Stimulated activated CD4-positive, alpha-beta T cell treated with anti-CD3 and anti-CD28 coated beads, Interleukin-15, amount 100 ng/mL, for 48 hours (primary cell): ENCODE measurements at places on chromosomes 2 and 18.

DNA sequence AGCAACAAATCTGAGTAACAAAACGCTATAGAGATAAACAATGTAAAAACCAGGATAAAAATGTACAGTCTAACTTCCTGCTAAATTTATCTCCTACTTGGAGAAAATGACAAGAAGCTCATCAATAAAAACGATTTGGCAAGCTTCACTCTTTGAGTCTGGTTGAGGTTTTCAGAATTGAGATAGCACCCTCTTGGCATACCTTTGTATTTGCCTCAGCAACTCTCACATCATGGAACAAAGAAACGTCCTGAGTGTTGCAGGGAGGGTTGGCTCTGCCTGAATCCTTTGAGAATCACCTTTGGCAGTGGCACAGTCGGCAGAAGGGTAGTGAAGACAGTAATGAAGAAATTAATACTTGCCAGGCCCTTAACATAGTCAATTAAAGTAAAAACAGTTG is 430.6 kb downstream of the GRB14 start:
- no peak for DNase-seq

DNA sequence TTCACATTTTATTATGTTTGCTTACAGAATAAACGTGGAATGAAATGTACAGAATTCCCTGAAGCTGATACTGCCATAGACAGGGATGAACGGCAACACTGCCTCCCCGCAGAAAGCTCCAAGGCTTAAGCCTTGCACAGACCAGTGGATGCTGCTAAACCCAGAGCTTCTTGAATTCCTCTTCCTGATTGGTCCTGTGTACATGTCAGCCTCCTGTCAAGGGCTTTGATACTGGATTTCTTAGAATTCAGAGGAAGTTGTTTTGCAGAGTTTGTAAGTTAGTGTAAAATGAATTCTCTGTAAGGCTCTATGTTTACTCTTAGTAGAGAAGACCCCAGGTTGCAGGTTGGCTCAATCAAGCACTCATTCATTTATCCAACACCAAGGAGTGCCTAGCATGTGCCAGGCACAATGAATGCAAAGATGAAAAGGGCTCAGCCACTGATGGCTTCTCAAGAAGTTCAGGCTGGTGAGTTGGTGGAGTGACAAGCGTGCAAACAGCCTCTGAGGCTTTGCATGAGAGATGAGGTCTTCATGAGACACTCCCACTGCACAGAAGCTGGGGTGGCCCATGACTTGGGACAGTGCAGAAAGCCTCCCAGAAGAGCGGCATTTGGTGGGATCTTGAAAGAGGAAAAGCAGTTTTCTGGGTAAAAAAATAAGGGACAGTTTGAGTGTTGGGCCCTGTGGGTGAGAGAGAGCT is 50.4 kb downstream of the ACKR3 start:
- no peak for DNase-seq

DNA sequence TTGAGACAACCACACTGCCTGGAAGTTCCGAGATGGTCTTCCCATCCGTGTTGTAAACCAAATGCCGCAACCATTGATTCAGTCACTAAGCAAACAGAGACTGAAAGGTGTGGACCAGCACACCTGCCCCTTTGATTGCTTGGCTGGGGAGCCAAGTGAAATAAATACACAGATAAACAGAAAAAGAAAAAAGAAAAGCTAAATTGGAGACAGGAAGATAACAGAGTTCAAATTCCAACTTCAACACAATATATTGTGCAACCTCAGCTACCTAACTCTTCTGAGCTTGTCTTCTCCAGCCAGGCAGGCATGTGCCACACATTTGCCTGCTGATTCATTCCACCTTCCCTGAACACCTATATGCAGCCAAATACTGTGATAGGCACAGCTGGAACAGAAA is 110.9 kb downstream of the PID1 start:
- no peak for DNase-seq

- no peak for DNase-seq
These were observed 20.2 kb upstream of the ST3GAL5 start for GRCh38 chr2:85909005-85909404.

GRCh38 chr2:120265006-120265405 is 12.4 kb downstream of the RALB start:
- DNase-seq = no peak

DNA sequence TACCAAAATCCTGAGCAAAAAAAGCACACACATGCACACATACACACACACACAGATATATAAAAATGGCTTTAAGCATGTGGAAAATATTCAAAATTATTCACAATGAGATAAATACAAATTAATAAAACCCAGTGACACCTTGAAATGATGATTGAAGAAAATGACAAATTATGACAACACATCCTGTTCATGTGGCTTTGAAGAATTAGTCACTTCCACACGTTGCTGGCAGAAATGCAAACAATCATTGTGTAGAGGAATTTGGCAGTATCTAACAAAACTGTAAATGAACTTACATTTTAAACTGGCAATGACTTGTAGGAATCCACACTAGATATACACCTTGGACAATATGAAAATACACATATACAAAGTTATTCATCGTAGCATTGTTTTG is 95.8 kb upstream of the RGPD4 start:
- DNase-seq = no peak

DNA sequence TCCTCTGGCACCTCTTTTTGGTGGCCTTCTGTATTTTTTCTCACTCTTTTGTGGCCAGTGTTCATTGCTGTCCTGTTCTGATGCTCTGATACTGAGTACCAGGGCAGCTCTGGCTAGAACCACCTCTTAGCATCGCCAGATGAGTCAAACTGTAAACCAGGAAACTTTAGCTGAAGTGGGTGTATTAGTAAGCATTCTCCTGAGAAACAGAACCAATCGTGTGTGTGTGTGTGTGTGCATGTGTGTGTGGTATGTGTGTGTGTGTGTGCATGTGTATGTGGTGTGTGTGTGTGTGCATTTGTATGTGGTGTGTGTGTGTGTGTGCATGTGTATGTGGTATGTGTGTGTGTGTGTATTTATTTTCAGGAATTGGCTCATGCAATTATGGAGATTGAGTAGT is 166.3 kb upstream of the SKOR2 start:
- no peak for DNase-seq

- DNase-seq = peak; percentile 47
These were observed 24.7 kb upstream of the TOGARAM2 start for GRCh38 chr2:28956415-28956826.

DNA sequence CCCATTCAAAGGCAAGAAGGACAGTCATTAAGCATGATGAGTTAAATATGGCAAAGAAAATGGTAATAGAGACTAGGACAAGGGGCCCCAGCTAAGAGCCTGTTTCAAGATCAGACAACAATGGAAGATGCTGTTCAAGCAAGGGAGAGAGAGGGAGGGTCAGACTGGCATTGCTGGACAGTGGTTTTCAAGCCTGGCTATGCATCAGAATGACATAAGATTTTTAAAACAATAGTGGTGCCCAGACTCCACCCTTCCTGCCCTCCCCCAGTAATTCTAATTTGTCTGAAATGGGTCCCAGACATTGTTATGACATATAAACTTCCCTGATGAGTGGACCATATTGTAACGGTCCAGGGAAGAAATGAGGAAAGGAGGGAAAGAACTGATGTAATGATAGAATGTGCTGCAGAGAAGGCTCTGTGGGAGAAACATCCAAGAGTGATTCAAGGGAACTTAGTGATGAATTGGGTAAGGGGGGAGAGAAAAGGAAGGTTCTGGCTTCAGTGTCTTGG is 112.9 kb upstream of the TRIB2 start:
- no peak for DNase-seq

DNA sequence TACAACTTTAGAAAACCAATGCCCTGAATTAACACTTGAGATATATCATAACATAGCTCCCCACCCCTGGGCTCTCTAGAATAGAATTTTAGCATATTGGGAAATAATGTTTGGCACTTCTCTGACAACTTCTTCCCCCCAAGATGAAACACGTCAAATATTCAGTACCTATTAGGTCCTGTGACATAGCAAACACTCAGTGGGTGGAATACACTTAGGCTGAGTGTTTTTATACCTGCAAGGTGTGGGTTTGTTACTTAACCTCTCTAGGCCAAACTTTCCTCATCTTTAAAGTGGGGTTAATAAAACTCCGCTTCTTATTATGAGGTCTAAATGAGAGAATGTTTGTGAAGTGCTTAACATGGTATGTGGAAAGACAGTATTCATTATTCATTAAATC is 56.1 kb downstream of the LAMA3 start:
- no peak for DNase-seq

DNA sequence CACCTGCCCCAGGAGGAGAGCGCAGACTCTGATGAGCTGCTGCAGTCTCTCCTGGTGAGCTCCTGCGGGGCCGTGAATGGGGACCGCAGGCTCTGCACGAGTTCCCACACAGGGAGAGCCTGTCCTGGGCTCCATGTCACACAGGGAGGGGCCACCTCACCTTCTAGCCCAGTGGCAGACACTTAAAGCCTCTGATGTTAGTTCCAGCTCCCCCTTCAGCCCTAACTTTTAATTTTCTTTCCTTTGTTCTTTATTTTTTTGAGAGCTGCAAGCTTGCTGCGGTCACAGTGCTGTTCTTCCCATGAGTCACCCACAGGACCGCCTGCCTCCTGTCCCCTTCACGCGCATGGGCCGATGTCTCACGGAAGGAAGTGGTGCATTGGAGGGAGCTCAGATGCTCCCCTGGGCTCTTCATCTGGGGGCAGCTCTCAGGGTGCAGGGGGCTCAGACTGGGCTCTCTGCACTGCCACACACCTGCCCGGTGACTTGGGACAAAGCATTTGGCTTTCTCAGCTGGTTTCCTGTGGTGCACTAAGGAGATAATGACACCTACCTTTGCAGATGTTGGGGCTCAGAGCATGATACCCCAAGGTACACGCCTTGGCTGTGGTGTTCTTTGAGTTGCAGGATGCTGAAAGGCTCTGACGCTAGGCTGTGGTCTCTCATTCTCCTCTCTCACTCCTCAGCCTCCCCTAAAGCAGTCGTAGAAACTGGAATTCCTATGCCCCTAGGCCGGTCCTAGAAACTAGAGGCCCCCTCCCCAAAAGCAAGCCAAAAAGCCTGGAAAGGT is 37.2 kb upstream of the PXDN start:
- DNase-seq = peak; percentile 21

DNA sequence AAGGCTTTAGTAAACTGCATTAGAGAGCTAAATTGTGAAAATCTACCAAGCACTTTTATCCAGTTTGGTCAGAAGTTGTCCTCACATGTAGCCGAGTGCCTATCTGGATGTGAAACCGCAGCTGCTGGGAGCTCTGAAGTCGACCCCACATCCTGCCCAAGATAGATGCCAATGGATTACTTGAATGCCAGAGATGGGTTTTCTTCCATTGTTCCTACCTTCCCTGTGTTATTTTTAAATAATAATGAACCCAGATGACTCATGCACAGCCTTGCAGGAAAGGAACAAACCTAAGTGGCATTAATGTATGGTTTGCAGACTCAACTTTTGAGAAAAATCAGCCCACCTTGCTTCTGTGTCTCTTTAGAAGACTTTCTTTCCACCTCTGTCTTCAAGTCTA is 408.5 kb downstream of the FBXO15 start:
- DNase-seq = no peak

- no peak for DNase-seq
These were observed 28.5 kb downstream of the GRHL1 start for GRCh38 chr2:9979977-9980376.

- no peak for DNase-seq
These were observed 46.6 kb upstream of the AMMECR1L start for GRCh38 chr2:127932199-127932876.
